Stimulated activated CD8-positive, alpha-beta memory T cell treated with anti-CD3 and anti-CD28 coated beads, Interleukin-15, amount 100 ng/mL, for 24 hours (primary cell): ENCODE measurements at places on chromosomes 4 and X.

- DNase-seq: no peak
These were observed 54.5 kb downstream of the RS1 start for GRCh38 chrX:18617407-18617750.

- DNase-seq: no peak
These were observed 40.5 kb downstream of the AFF2 start for GRCh38 chrX:148540671-148541583.

DNA sequence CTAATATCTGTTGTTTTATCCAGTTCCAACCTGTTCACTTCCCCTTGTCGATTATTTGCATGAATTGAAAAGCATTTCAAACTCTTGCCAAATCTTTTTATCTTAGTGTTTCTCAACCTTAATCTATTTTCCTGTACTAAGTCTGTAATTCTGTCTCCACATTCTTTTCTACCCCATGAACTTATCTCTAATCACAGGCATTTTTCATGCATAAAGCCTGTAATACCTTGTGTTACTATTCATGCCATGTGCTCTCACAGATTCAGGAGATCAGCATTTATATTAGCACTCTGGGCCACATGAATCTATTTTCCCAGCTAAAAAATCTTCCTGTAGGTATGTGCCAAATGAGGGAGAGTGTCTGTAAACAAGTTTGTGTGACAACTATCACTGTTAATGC is 1360.9 kb downstream of the STIM2 start:
- no peak for DNase-seq

DNA sequence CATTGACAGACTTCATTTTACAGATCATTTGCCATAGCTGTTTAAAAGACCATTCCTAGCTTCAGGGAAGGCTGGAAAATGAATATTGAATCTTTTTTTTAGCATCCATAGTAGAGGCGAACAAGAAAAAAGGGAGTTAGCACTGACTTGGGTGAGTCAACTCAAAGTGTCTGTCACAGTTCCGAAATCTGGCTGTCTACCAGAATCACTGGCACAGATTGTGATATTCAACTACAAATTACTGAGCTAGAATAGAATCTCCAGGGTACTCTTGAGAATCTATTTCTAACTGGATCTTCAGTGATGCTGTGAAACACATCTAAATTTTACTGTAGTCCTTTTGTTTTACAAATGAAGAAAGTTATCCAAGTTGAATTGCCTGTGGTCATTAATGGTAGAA is 31.5 kb downstream of the SEC24B start:
- no peak for DNase-seq

- no peak for DNase-seq
These were observed 53.2 kb downstream of the MOSPD2 start for GRCh38 chrX:14926471-14926870.

GRCh38 chr4:120922381-120923206 is at the start of gene PRDM5:
TSS of gene PRDM5 (minus strand) at chr4:120922726. CDS start at chr4:120922608, 118 bp downstream.
- DNase-seq: no peak

- no peak for DNase-seq
These were observed 63.3 kb downstream of the USP9X start for GRCh38 chrX:41148553-41148952.

GRCh38 chr4:22551550-22551949 is 35.7 kb upstream of the ADGRA3 start:
- no peak for DNase-seq

GRCh38 chr4:93693141-93693540 is 135.4 kb upstream of the ATOH1 start:
- no peak for DNase-seq

DNA sequence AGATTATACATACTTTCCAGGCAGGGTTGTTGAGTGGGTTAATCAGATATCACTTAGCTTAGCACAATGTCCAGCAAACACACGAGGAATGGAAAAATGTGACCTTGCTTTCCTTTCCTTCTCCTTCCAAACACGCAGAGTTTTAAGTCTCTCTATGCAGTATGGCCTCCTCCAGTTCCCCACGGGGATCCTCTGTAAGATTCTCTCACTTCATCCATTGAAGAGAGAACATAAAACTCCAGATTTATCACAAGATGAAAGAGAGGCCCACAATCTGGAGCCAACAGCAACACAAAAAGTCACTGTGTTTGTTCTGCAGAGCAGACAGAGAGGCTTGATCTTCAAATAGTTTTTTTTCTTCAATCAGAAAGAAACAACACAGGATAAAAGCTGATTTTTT is 336.8 kb upstream of the CLNK start:
- no peak for DNase-seq

DNA sequence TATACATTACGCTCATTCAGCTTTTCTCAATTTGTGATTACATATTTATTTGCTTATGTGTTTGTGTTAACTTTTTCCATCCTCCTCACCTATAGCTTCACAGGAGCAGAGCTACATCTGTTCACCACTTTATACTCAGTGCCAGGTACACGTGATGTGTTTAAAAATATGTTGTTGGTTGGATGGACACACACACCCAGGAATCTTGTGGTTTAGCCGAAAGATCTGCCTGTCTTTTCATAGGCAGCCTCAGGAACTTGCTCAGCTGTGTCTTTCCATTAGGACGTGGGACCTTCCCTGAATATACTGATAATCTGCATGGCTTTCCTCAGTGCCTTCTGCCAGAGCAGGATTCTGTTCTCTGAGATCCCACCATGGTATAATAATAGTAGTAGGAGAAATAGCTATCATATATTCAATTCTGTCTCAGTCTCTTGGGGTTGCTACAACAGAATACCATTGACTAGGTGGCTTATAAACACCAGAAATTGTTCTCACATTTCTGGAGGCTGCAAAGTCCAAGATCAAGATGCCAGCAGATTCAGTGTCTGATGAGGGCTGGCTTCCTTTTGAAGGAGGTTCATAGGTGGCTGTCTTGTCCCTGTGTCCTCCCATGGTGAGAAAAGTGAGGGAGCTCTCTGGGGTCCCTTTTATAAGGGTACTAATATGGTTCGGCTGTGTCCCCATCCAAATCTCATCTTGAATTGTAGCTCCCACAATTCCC is 50.0 kb upstream of the SOD3 start:
- DNase-seq: no peak

DNA sequence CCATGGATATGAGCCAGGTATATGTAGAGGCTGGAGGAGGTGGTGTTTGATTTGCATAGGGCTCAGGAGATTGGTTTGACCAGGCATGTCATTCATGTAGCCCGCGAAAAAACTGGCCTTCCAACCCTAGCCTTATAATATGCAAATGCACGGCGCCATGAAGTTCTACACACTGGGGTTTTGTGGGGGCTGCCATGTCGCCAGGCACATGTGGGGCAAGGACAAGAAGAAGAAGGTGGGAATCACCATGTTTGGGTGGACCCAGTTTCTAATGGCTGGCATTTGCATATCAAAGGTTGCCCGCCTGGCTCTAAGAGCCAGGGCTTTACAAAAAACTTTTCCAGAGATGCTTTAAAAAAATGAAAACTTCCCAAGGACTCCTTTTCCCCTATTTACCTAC is 1251.0 kb downstream of the PCDH18 start:
- no peak for DNase-seq

DNA sequence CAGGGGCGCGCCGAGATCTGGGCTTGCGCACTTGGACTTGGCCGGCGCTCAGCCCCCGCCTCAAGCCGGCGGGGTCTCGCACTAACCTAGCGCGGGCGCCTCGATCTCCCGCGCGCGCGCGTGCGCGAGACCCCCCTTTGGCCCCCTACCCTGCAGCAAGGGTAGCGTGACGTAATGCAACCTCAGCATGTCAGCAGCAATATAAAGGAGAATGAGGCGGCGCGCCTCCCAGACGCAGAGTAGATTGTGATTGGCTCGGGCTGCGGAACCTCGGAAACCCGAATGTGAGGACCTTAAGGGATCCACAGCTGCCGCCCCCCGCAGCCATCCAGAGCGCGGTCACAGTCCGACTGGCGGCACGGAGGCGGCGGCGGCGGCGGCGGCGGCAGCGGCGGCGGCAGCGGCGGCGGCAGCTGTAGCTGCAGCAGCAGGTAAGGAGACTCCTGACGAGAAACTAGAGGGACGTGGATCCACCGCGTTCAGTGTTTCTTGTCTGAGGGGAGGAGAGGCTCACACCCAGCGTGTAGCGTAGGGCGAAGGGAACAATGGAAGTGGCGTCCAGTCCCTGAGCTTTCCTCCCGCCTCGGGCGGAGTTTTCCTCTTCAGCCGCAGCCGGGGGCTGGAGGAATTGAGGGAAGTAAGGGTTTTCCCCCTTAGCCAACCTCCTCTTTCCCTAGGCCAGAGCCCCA is at the start of the genes SATL1 and ZNF711:
Gene SATL1 (minus strand): TSS at position 19 of the 689 bp plus-strand sequence. CDS start 134,811 bp downstream, outside the sequence.
Gene ZNF711 (plus strand): TSS at position 231 of the 689 bp plus-strand sequence. CDS start 3,582 bp downstream, outside the sequence.
- no peak for DNase-seq
